H9 (cell line): ENCODE measurements at places on chromosomes 12 and 14. TPM values are rescaled to one million over a fixed set of nuclear protein-coding genes. Genes with fewer than 3 reads are reported as not detected.

ASCL1 gene
- 0.20 TPM in 1 of 2 replicates, not detected in the other for total RNA-seq

DNA sequence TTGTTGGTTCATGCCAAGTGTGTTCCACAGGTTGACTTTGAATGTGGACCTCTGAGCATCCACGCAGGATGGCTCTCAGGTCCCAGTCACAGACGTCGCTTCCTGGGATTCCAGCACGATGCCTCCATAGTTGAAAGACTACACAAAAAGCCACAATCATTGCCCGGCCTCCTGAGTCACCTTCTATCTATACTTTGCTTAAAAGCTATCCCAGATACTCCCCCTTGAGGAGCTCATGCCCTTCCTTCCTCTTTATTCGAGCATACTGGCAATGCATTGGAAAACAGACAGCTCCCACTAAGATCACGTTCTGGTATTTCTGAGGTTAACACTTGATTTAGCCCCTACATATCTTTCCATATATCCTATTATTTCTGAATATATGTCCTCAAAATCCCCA, 40.1 kb downstream of the ZNF664 start:
- DNase-seq = no peak

- DNase-seq = no peak
These were observed 67.9 kb downstream of the TSPAN9 start for GRCh38 chr12:3145033-3145432.

DNA sequence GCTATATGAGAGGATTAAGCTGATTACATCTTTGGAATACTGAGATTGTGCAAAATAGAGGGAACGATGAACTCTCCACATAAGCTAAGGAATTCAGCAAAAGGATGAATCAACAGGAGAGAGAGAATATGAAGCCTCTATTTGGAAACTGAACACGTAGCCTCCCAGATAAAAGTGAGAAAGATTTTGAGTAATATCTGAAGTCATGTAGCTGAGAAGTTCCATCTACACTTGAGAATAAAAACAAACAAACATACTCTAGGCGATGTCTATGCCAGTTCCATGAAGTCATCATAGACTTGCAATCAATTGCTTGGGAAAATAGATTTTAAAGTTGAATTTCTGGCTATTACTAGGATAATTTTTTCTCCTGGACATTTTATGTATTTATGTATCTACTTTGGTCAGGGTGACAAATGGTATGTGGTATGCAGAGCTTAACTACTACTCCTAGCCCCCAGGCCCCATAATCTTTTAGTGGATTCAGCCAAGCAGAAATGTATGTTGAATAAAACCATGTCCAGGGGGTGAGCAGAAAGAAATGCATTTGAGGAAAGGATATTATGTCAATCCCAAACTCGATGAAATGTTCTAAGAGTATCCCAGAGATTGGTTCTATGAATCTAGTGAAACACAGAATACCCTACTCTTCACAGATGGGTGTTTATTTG, 627.4 kb downstream of the DIO2 start:
- no peak for DNase-seq

TPH2 gene
- 0.66 and 0.83 TPM in 2 replicates for total RNA-seq
